CMK (cell line): ENCODE measurements at places on chromosomes 16 and 17.

DNA sequence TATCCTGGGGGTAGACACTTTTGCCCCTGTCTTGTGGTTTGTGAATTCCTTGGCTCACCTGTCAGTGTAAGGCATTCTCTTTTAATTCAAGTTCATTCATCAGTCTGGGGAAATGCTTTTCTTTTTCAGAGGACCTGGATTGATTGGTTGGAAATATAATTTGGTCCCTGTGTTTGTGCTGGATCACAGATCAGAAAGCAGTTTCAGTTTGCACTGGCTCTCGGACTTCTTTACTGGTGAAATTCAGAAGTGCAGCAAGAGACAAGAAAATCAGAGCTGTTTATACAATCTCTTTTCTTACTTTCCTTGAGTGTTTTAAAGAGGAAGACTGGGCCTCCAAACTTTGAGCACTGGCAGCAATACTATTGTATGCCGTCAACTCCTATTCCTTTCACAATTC lies 161.8 kb upstream of the KCNJ16 start:
- no peak for DNase-seq

- no peak for DNase-seq
Measured at GRCh38 chr17:75367312-75367711, 38.2 kb downstream of the GRB2 start.

DNA sequence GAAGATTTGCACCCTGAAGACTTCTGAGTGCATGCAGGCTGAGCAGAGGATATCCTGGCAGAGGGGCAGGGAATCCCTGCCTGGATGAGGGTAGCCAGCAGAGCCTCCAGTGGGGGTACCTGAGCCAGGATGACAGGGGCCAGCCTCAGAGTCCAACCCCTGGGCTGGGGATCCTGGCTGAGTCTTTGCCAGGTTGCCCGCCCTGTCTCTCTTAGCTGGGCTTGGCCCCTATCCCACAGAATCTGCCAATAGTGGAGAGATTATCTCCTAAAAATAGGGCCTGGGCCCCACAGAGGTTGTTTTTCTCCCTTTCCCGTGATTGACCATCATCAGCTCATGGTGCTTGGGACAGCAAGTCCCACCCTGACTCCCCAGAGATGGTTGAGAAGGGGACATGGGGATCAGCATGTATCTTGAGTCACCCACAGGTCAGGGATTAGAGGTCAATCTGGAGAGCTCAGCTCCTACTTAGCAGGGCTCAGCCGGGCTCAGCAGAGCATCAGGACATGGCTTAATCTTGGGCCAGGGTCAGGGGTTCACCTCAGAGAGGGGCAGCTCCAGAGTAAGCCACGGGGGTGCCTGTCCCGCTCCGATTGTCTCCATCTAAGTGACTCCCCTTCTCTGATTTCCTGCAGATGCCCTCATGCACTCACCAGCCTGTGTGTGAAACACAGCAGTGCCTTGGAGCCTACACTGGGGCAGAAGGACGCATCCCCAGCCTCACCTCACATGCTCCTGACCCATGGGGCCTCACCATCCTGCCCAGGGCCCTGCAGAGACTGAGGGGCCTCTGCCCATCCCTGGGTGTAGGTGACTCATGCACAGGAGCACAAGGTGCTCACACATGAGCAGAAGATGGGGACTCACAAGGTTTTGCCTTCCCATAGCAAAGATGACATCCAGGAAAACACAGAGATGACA lies 11.5 kb downstream of the CDH16 start:
- no peak for DNase-seq

DNA sequence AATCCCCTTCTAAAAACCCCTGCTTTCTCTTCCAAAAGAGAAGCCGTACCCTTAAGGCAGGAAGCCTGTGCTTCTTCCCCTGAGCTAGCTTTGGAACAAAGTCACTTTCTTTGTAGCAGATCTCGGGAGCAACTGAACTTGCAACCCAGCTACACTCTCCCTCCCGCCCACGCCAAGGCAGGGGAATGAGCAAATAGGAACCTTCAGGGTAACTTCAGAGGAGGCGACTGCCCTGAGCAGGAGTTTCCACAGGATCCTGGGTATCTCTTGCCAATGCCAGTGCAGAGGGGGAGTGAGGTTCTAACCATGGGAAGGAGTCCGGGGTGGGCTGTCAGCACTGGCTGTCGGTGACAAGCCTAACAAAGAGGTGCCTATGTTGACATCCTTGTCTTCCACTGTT lies 5.9 kb upstream of the PIRT start:
- DNase-seq, result no peak

DNA sequence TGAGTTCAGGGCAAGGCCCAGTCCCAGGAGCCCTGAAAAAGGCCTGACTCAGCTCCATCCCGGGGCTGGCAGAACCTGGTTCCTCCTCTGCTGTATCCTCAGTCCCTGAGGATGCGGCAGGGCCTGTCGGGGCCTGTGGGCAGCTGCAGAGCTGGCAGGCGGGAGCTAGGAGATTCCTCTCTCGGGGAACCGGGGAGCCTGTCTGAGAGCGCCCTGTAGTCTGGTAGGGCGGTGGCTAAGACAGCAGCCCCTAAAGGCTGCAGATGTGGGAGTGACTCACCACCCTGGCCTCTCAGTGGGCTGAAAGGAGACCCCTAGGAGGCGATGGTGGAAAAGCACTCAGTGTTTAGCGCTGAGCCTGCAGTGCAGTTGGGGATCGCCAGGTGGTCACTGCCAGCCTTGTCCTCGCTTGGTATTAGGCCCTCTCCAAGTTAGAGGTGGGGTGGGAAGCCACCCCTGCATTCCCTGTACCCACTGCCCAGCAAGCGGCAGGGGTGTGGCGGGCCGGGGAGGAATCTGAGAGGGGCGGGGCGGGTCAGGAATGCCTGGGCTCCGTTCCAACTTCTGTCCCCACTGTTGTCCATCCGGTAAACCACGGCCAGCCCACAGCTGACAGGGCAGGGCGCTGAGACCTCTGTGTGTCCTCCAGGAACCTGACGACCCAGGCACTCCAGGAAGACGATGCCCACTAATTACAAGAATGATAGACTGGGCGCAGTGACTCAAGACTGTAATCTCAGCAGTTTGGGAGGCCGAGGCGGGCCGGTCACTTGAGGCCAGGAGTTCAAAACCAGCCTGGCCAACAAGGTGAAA lies 29.5 kb upstream of the CDH1 start:
- DNase-seq, result no peak

- DNase-seq, result no peak
Measured at GRCh38 chr16:13298666-13299065, 397.3 kb downstream of the SHISA9 start.

DNA sequence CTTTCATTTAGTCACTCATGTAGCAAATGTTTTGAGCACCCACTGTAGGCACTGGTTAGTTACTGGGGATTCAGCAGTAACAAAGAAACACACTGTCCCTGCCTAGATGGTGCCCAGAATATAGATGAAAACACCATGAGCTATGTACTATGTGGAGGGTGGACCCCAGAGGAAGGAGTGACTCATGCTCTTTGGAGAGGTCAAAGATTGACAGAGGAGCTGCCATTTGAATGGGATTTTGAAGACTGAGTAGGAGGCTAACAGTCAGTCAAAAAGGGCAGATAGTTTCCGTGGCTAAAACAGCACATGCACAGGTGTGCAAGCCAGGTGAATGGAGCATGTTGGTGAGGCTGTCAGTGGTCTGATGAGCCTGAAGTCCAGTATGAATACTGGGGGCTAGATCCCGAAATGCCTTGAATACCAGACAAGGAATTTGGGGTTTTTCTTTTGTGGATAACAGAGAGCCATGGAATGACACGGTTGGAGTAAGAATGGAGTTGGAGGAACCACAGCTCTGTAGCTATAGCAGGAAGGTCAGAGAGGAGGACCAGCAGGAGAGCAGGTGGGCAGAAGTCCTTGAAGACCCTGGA lies 6.1 kb downstream of the IL21R start:
- DNase-seq, result no peak

GRCh38 chr17:75791254-75791653 lies 6.6 kb downstream of the UNK start:
- no peak for DNase-seq

GRCh38 chr17:74089869-74090464 lies 113.5 kb upstream of the RPL38 start:
- DNase-seq, result peak; percentile 57

DNA sequence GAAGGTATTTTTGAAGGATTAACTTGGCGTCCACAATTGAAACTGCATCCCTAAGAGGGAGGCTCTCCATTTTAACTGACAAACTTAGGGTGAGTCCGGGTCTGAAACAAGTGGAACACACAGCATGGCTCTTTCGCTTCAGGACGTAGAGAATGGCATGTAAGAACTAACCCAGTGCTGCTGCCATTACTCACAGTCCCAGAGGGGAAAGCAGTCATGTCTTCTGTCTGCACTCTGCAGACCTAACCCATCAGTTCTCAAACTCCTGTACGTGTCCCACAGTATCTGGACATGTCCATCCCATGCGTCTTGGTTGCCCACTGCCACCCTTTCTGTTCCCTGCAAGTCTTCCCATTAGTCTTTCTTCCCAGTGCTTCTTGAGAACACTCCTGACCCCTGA lies 563 bp downstream of the ST6GALNAC1 start:
- no peak for DNase-seq

DNA sequence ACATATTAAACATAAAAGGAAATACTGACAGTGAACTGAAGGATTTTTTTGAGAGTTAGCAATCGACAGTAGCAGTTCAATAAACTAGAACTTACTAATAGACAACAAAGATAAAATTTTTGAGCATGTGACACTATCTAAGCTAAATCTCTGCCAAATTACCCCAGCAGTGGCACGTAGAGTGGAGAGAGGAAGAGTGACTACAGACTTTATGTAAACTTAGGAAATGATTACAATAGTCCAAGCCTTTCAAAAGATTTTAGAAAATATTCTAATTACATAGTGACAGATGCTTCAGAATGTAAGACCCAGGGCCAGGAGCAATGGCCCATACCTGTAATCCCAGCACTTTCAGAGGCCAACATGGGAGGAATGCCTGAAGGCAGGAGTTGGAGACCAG lies 52.4 kb downstream of the CFDP1 start:
- no peak for DNase-seq

DNA sequence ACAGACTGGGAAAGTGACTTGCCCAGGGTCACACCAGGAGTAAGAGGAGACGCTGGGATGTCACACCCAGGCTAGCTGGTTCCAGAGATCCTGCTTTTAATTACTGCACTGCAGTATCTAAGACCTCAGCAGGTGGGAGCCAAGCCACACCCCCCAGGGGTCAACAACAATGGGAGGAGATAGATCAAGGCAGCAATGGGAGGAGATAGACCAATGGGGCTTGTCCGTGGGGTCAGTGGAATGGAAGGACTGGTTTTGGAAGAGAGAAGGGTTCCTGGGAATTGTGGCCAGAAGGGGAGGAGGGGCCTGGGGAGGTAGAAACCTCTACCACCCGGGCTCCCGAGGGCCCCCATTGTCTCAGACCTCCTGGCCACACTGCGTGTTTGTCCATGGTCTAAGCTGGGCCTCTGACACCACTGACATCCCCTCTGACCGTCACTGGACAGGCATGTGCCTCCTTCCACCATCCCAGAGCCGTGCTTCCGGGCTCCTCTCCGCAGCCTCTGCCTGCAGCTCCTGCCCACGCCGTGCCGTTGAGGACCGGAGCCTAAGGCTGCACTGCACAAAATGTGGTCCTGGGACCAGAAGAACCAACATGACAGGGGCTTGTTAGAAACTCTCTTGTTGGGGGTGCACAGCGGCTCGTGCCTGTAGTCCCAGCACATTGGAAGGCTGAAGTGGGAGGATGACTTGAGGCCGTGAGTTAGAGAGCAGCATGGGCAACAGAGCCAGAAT lies 69.8 kb upstream of the RPH3AL start:
- no peak for DNase-seq

GRCh38 chr17:63623786-63624530 lies 1.7 kb downstream of the MAP3K3 start:
- no peak for DNase-seq

DNA sequence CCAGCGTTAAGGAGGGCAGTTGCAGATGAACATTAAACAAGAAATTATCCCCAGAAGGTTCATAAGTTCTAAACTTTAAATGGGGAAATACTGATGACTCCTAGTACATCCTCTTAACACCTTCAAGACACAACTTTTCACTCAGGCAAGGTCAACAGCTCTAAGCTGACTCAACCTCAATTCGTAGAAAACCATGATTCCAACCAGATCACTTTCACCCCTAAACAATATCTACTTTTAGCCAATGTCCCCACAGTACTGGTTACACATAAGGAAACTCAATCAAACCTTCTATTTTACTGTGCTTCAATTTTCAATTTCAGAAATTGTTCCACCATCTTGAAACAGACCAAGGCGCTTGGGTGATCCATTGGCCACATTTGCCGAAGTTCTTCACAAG lies 2.3 kb downstream of the CDYL2 start:
- DNase-seq, result no peak

DNA sequence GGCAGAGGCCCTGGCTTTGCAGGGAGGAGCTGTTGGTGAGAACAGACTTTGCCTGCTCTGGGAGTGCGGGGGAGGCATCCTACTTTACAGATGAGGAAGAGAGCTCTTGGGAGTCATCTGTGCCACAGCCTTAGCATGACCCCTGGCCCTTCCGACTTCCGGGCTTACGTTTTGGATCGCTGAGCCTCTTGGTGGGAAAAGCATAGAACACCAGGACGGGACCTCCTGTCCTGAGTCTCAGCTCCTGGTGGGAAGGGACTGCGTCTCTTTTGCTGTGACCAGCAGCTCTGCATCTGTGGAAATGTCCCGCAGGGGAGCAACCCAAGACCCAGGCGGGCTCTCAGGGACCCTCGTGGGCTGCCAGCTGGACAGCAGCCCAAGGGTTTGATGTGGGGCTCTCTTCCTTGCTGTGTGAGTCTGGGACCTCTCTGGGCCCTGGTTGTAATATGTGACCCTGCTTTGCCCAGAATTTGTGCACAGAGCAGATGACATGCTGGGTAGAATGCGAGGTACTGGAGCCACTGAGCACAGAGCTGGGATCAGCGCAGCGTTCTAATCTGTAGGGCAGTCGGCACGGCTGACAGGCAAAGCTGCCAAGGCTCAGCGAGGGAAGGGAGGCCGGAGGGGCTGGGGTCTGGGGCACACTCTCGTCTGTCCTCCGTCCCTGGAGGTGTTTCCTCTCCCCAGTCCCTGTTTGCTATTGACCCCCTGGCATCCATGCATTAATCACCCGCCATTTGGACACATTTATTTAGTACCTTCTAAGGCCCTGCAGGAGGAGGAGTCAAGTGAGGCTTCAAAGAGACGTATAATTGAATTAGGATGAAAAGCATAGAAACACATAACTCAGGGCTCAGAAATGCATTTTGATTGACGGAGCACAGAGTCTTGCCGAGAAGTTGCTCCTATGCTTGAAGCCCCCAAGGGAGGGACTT lies 64.0 kb downstream of the NT5M start:
- DNase-seq, result no peak

DNA sequence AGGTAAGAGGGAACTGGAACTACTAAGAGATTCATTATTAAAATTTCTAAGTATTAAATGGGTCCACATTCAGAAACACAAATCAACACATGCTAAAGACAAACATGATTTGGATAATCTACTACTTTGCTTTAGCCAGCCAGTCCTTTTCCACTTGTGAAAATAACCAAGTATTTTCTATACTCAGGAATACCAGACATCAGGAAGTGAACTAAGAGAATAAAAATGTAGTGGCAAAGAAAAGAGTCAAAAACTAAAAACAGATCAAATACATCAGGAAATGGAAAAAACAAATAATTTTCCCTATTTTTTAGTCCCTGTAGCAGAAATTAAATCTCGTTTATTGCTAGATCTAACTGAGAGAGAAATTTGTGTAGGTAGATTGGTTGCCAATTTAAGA lies 78.0 kb downstream of the MYO1D start:
- no peak for DNase-seq

GRCh38 chr17:78131172-78132083 lies 857 bp downstream of the TMC8 start:
- no peak for DNase-seq
